ENCODE measurements at places on chromosomes 3 and 15. TPM values are rescaled to one million over a fixed set of nuclear protein-coding genes. Genes with fewer than 3 reads are reported as not detected.

DNA sequence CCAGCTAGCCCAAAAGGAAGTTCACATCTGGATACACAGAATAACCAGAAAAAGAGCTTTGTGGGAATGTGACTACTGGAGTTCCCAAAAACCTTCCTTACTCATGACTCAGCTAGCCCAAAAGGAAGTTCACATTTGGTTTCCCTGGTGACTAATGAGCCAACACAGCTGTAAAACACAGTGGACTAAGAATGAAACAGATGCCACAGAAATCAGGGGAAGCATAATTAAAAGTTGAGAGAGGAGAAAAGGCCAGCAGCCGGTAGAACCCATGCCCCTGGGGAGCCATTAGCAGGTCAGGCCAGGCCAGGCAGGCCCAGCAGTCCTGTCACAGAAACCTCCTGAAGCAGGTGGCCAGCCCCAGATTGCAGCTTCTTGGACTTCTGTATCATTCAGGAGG is 130.3 kb downstream of the GHSR start:
- no peak for DNase-seq

DNA sequence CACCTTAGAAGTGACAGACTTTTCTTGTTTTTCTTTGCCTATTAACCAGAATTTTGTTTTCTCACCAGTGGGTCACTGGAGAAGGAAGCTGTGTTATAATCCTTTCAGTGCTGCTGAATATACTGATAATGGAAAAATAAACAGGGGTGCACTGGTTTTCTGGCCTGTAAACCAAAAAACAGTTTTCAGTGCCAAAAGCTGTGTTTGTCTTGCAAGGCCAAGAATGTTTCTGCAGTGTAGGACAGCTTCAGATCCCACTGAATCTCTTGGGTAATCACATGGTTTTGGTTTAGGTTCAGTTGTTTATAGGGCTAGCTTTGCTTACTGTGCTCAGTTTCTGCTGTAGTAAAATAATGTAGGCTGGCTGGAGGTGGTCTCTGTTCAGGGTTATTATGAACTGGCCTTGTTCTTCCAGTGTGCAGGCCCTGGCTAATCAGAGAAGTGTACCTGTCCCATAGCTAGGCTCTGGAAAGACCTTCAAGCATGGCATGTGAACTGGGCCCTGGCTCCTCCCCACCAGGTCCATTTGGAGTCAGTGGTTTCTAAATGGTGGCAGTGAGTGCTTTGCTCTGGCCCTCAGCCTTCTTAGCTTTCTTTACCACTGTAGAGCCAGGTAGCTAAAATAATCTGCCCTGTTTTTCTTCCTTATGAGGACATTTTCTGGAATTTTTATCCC is 18.7 kb downstream of the PDE8A start:
- DNase-seq: no peak

GRCh38 chr3:156635973-156636372 is 38.4 kb upstream of the TIPARP start:
- no peak for DNase-seq

DNA sequence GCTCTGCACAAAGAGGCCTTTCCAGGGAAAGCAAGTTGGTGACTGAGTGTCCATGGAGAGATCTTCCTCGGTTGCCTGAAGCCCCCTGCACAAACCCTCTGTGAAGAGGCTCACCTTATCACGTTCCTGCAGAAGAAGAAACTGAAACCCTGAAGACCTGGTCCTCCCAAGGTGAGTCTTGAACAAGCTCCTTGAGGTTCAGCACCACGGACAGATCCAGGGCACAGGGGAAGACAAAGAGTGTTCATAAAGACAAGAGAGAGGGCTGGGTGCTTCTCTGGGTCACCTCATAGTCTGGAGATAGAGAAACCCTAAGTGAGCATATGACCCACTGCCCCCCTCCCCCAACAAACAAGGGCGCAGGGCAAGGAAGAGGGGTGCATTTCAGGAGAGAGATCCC is 21.7 kb upstream of the TBC1D21 start:
- DNase-seq: peak; percentile 28

DNA sequence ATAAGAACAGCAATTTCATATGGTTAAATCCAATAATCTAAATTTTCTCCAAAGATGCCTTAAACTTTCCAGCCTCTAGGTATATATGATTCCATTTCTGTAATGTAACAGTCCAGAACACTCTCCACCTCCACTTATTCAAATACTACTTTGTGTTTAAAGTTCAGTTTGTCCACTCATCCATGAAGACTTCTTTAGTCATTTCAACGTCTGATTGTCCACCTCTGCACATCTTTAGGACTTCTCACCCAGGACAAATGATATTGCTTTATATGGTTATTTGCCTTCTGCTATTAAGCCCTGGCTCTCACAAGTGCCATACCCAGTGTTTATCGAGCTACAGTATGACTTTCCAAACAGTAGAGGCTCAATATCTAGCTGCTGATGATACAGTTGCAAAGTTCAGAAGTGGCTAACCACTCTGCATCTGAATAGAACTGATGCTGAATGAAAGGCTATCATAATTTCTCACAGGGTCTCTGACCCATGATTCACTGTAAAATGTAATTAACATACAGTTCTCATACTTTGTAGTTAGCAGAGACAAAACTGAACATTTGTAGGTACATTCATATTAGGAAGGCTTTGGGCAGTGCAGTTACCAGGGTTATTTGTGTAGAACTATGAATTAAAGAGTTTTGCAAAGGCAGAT is 93.7 kb upstream of the MBNL1 start:
- DNase-seq: no peak

DNA sequence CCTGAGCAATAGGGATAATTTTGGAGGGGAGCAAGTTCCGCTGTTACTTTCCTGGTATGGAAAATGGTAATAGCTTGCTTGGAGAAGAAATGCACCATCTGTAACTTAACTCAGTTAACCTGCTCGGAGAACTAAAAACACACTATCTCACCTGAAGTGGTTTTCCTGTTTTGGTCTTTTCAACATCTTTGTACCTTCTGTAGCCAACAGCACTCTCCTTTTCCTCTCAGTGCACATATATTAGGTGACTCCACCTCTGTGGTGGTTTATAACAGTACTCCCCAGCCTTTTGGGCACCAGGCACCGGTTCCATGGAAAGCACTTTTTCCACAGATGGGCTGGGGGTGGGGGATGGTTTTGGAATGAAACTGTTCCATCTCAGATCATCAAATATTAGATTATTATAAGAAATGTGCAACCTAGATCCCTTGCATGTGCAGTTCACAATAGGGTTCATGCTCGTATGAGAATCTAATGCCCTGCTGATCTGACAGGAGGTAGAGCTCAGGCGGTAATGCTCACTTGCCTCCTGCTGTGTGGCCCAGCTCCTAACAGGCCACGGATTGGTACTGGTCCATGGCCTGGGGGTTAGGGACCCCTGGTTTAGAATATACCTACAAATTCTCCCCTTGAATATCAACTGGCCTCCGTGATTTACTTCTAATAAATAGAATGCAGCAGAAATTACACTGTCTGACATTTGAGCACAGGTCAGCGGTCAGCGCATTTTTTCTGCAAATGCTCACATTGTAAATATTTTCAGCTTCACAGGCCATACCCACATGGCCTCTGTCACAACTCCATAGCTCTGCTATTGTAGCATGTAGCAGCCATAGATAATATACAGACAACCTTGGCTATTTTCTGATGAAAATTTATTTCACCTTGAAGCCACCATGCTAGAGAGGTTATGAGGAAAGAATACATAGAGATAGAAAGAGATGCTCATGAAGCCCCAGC is 83.8 kb upstream of the SUCLG2 start:
- no peak for DNase-seq

- no peak for DNase-seq
These were observed 66.5 kb downstream of the CD47 start for GRCh38 chr3:108024146-108024850.

DNA sequence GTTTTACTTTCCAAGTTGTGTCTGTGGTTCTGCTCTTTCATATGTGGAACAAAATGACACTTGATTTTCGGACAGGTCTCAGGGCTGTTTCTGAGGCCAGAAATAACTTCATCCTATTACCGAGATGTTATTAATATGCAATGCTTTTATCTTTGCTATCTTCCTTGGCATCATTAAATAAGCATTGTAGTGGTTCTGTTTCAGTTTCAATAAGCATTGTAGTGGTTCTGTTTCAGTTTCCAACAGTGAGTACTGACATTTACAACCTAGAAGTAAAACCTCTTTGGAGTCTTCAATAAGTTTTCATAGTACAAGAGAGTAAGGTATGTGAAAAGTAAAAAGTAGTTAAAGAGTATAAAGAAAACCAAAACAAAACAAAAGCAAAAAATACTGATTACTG is 746.2 kb downstream of the GRM7 start:
- no peak for DNase-seq

GRCh38 chr15:100898661-100899462 is 19.2 kb downstream of the ALDH1A3 start:
- no peak for DNase-seq

The GP9 gene
- total RNA-seq: not detected

The CPA3 gene
- 2.3 TPM for total RNA-seq

The PATL2 gene
- not detected for total RNA-seq

The LMAN1L gene
- total RNA-seq: not detected

The MAGI1 gene
- 53.1 TPM for total RNA-seq

The PCLAF gene
- total RNA-seq: 2.7 TPM

The THRB gene
- 24.2 TPM for total RNA-seq

Data from suprapubic skin (tissue), 4 donors.